SK-N-DZ (cell line): ENCODE measurements at places on chromosomes 2 and 18.

- no peak for DNase-seq
Measured at GRCh38 chr2:109375656-109376055, 238.1 kb downstream of the SEPTIN10 start.

DNA sequence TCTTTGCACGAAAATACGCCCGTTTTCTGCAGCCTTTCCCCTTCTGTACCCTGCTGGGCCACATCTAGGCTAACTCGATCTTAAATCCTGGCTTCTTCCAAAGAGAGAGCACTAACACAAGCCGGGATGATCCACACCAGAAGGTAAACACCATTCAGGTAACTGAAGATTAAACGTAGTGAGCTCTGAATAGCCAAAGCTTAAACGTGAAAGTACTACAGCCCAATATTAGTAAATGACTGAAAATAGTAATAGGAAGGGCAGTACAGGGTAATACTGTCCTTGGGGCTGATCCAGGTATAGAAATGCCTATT lies 422 bp upstream of the MRPL53 start:
- no peak for DNase-seq

DNA sequence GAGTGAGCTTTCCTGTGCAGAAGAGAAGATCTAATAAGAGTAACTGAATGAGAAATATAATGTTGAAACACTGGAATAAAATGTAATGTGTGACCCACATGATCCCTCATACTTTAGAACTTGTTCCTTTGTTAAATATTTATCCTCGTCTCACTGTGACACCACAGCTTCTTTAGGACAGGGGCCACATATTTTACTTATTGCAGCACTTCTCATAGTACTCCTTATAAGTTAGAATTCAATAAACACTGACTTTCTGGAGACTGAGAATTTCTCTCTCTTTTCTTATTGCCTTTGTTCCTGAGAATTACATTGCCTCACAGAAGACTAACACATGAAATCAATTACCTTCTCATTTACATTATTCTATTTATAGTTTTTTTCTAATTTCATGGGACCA lies 1234.6 kb upstream of the CHAC2 start:
- no peak for DNase-seq

GRCh38 chr2:9364791-9365497 lies 58.4 kb downstream of the ITGB1BP1 start:
- no peak for DNase-seq

DNA sequence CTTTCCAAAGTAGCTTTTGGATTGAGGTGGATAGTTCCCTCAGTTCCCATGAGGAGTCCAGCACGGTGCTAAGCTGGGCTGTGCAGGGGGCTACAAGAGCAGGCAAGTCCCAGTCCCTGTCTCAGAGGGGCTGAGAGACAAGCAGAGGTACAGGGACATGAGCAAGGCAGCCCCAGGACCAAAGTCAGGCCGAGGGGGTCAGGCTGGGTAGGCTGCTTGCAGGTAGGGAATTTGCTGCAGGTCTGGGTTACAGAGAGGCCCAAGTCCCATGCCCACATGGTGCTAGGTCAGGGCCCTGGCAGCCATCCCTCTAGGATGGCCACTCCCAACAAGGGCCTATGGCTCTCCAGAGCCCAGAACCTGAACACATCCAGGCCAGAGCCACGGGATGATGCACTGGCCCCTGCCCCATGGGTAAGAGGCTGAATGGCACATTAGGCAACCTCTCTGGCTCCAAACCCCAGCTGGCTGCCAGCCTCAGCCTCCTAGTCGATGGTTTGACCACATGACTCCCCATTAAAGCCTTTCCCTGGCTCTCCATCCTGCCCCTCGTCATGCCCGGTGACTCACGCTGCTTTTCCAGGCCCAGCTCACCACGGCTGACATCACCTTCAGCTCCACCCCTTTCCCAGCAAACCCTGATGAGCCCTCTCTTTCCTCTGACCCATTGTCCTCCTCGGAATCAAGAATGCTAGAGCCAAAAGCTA lies 83.7 kb downstream of the SDC1 start:
- DNase-seq: no peak

DNA sequence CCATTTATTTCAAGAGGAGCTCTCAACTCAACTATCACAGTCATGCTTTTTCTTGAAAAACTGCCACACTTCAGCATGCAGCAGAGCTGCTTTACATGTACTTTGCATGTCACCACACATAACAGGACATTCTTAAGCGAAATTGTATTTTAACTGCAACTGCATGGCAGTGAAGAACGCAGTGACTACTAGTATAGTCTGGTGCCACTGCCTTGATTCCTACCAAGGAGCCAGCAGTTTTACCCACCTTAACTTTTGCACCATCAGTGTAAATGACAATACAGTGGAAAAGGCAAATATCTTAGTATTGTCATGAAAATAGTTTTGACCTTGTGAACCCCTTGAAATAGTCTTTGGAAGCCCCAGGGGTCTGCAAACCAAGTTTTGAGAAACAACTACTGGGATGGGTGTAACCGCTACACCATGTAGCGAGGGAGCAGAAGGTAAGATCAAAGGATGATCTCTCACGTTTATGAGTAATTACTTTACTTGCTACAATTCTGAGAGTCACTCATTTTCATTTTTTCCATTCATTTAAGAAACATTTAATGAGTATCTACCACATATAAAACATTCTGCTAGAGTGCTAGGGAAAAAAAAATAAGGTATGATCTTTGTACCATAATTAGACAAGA lies 32.3 kb upstream of the MPP4 start:
- no peak for DNase-seq

- DNase-seq: no peak
Measured at GRCh38 chr2:120771111-120771780, 35.6 kb downstream of the GLI2 start.

GRCh38 chr2:67701011-67701410 lies 303.9 kb downstream of the ETAA1 start:
- DNase-seq: peak; percentile 55

- DNase-seq: no peak
Measured at GRCh38 chr18:37872562-37872961, 307.0 kb upstream of the CELF4 start.

DNA sequence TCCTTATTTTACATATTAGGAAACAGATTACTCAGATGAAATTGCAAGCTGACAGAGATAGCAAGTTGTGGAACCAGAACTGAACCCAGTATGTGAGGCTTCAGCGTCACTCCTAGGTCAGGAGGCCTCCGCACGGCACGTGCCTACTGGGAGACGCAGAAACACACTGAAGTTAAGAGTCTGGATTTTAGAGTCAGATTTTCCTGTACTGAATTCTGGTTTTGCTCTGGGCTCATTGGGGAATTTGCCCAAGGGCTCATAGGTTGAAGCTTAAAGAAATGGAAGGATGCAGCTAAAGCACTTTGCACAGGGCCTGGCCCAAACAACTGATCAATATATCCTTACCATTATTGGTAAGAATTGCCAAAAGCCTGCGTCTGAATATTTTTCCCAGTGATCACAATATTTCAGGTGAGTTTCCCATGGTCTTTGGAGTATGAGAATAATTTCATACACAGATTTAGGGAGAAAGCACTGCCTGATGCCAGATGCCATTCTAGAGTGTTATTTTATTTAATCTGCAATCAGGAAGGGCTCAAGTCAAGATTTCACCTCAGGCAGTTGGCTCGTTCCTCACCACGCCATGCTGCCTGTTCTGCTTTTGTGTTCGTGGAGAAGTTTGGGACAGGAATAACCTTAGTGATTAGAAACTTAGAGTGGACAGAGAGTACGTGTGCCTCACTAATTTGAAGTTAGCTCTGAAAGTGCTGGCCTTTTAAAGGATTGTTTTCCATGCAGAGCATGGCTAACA lies 331.9 kb downstream of the MYCN start:
- no peak for DNase-seq

DNA sequence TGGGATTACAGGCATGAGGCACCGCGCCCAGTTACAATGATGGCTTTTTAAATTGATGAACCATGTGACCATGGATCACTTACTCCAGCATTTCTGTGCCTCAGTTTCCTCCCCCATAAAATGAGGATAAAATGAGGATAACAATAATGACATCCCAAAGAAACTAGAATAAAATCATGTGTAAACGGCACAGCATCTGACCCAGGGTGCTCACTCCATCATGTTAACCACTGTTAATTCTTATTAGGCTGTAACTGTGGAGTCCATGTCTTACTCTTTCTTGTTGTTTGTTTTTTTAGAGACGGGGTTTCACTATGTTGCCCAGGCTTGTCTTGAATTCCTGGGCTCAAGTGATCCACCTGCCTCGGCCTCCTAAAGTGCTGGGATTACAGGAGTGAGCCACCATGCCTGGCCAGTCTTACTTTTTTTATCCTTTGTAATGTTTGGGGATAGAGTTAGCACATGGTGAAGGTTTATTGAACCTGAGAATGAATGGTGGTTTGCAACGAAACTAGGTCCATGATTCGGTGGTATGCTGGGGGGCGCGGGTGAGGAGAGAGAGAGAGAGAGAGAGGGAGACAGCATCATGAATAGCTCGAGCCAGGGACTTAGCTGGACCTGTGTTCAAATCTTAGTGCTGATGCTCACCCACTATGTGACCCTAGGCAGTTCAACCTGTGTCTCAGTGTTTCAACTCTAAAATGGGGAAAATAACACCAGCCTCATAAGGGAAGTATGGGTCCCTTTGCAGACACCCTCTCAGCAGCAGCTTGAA lies 52.3 kb downstream of the MYCN start:
- peak; percentile 94 for DNase-seq

DNA sequence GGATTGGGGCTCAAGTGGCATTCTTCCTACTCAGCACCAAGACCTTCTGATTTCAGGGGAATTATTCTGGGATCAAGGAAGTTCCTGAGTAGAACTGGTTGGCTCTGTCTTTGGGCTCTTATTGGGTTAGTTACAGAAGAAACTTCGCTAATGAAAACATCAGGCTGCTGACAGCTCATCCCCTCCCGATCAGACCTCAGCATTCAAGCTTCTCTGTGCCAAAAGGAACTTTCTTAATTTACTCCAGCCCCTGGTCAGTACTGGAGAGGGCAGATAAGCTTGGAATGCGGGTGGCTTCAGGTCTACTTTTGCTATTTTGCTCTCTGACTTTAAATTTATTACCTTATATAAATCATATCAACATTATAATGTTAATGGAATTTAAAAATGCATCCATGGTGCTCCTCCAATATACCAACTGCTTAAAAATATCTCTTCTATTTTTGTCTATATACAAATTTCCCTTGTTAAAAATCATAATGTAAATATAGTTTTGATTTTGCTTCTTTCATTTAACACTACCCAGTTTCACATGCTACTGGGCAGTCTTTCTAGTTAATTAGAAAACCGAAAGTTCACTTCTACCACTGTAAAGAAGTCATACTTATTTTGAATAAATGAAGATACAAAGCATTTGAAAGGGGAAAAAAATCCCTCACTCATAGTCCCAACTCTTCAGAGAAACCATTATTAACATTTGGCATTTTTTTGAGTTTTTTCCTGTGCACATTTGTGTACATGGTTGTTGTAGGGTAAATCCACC lies 34.4 kb downstream of the PCARE start:
- DNase-seq: no peak

GRCh38 chr2:66987733-66988132 lies 409.4 kb upstream of the ETAA1 start:
- DNase-seq: peak; percentile 96

GRCh38 chr2:114550364-114550763 lies 107.9 kb downstream of the DPP10 start:
- no peak for DNase-seq

DNA sequence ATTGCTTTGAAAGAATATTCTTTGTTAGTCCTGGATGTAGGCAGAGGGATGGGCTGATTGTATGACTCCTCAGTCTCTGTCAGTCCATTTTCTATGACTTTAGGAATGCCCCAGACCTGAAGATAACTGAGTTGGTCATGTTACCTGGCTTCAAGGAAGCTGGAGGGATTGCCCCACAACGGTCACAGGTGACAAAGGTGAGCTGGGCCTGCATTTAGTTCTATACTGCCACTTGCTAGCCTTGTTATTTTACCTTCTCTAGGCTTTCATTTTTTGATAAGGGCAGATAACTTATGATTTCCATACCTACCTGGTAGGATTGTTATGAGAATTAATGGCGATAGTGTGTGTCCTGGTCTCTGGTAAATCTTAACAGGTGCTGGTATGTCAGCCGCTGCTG lies 260.1 kb downstream of the PRKCE start:
- no peak for DNase-seq

DNA sequence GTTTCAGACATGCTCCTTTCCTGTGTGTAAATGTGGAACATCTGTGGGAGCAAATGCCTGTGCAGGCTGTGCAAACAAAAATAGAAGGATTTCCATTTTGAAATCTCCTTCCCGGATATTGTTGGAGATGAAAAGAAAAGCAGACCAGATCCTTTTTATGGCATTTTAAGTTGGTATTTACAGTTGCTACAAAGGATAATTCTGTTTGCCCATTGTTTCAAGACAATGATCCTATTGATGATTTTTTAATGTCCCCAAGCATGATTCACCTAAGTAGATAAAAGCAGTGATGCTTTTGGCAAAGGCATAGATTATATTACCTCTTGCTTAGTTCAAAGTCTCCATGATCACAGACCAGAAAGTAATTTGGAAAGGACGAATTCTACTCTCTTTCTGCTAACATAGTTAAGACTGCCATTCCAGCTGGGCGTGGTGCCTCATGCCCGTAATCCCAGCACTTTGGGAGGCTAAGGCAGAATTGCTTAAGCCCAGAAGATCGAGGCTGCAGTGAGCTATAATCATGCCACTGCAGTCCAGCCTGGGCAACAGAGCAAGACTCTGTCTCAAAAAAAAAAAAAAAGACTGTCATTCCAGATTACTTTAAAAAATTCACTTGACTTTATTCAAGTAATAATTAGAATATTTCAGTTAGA lies 209.6 kb upstream of the SLC39A10 start:
- DNase-seq: no peak

DNA sequence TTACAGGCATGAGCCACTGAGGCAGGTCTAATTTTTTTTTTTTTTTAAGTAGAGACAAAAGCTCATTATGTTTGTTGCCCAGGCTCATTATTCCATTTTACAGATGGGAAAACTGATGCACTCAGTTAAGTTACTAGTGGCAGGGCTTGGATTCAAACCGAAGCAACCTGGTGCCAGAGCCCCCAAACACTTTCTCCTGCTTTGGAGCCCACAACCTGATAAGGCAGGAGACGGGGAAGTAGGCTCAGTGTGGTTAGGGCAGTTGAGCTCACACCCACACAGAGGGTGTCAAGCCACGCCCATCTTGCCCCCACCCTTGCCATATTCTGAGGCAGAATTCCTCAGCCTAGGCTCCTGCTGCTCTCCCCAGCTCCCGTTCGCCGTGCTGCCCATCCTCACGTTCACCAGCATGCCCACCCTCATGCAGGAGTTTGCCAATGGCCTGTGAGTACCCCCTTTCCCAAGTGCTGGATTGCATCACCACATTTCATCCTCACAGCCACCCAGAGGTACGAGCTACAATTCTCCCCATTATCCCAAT lies 5.8 kb upstream of the CTDSP1 start:
- DNase-seq: no peak
